Natural killer cell (primary cell): ENCODE measurements at places on chromosomes 16 and 17. TPM values are rescaled to one million over a fixed set of nuclear protein-coding genes. Genes with fewer than 3 reads are reported as not detected.

Gene PPP1R27
- total RNA-seq, result not detected

Gene CPPED1
- total RNA-seq, result 16.4 TPM

Gene PAFAH1B1
- total RNA-seq, result 138 TPM

Gene C16orf54
- total RNA-seq, result 146 TPM

Gene OTOA
- total RNA-seq, result 0.14 TPM

Gene CNGB1
- total RNA-seq, result not detected

Gene CRYBA1
- total RNA-seq, result not detected
